ENCODE measurements at places on chromosomes 16 and 17.

- no peak for DNase-seq
Measured at GRCh38 chr17:72717676-72718075, 374.8 kb downstream of the SLC39A11 start.

- no peak for DNase-seq
Measured at GRCh38 chr16:89277641-89278341, 60.3 kb downstream of the ZNF778 start.

DNA sequence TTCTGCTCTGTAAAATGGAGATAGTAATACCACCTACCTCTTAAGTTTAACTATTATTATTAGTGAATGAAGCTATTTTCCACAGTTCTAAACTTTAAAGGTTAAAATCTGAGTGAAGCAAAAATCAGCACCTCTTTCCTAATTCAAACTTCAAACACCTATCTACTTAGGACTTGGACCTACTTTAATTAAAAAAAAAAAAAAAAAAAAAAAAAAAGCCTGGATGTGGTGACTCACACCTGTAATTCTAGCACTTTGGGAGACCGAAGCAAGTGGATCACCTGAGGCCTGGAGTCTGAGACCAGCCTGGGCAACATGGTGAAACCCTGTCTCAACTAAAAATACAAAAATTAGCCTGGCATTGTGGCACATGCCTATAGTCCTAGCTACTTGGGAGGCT, 5.0 kb upstream of the KANSL1 start:
- DNase-seq, result no peak

DNA sequence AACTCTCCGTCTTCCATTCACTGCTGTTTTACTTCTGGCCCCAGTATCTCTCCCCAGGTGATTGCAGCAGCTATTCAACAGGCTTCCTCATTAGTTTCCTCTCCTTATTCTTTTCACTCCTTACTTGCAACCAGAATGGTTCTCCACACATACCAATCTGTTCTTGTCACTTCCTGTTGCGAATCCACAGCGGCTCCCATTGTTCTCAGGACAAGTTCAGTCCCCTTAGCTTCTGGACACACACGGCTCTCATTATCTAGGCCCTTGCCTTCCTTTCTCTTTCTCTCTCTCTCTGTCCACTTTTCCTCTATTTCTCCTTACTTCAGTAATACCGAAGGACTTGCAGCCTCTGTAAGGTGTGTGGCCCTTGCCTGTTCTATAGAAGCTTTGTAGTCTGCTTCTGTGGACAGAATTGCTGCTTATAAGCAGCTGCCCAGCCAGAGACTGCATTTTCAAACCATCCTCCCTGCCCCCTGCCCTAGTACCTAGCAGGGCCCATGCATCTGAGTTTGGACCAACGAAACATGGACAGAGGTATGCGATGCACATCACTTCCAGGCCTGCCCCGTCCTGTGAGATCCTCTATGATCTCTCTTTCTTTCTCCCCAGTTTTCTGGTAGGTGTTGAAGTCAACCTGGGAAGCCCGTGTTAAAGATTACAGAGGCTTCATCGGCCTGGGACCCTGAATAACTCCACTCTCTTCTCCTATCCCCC, 45.7 kb downstream of the VAT1L start:
- DNase-seq, result no peak
